ENCODE measurements at places on chromosomes 5 and 9. TPM values are rescaled to one million over a fixed set of nuclear protein-coding genes. Genes with fewer than 3 reads are reported as not detected.
A peak's percentile ranks its signal among the peaks of the same experiment; 100 is the strongest.

- no peak for DNase-seq
Measured at GRCh38 chr5:24183981-24184380, 460.8 kb downstream of the CDH10 start.

Gene EQTN
- total RNA-seq, result not detected

GRCh38 chr5:126477294-126478117 is 54.3 kb downstream of the GRAMD2B start:
- peak; percentile 71 for DNase-seq

DNA sequence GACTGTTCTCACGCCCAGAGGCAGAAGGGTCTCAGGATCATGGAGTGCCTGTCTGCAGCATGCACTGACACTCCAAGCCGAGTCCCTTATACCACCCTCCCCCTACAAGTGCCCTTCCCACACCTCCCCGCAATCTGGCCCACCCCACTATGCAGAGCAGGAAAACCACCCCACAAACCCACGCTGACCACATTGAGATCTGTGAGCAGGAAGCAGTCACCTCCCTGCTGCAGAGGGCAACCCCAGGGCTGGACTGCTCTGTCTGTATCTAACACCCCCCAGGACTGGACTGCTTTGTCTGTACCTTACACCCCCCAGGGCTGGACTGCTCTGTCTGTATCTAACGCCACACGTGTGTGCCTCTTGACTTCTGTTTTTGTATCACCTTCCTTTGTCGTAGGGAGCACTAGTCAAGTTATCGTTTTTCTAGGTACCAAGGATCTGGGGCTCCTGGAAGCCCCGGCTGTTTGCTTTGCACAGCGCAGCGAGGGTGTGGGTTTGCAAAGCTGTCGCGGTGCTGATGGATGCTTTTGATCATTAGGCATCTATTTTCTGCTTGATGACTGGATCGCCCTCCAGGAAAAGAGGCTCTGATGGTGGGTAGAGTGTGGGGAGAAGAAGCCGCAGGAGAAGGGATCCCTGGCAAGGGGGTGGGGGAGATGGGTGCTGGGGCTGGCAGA is 21.5 kb downstream of the OLFM1 start:
- DNase-seq, result no peak

Gene PHYHD1
- total RNA-seq, result 20.0 TPM

DNA sequence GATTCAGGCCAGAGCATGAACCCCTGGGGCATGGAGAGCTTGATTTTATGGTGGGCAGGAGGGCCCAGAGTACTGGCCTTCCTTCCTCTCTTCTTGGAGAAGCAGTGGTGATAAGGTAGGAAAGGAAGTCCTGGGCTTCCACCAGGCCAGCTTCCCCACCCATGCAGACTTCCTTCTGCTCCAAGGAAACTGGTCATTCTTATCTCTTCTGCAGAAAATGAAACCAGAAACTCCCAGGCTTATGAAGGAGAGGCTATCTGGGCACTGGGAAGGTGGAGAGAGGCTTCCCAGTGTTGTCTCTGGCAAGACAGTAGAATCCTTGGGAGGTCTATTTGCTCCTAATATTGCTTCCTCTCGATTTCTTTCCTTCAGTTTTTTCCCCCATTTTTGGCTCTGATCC is 110.5 kb upstream of the EQTN start:
- DNase-seq, result no peak

Gene PCDHGA6
- total RNA-seq, result 4.8 TPM

GRCh38 chr5:54516051-54516655 is 1.4 kb upstream of the SNX18 start:
- DNase-seq, result peak; percentile 61

DNA sequence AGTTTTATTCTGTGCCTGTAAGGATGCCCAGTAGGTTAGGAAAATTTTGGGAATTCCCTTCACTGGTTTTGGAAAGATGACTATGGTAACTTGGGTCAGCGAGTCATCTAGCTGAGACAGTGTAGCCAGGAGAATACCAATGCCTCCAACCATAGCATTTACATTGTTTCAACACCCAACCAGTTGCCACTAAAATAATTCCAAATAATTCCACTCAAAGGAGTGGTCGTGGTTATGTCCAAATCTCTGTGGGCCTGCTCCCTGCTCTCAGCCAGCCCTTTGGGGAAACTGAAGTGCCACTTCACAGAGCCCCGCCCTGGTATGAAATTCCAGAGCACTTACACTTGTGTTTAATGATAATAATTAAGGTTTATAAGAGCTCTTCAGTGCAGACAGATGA is 310.5 kb downstream of the PLK2 start:
- peak; percentile 55 for DNase-seq

Gene PCDHGA9
- 4.8 TPM for total RNA-seq

DNA sequence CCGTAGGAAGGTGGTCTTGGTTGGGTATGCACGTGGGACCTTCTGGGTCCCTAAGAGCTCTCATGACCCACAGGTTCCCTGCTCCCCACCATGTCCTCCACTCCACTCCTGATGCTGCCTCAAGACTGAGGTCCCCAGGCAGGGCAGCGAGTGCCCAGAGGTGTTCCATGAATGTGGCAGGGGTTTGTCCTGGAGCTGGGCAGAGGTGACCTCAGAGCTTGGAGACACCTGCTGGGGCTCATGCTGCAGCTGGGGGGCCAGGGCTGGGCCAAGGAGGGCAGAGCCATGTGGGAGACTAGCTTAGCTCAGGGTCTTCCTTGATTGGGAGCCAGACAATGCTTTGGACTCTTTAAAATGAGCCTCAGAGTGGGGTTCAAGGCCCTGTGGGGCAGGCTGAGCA is 74.0 kb upstream of the PITX1 start:
- DNase-seq, result no peak

GRCh38 chr9:124890179-124890578 is 28.2 kb downstream of the ARPC5L start:
- no peak for DNase-seq

GRCh38 chr9:97510797-97511654 is 9.6 kb downstream of the TMOD1 start:
- peak; percentile 79 for DNase-seq

DNA sequence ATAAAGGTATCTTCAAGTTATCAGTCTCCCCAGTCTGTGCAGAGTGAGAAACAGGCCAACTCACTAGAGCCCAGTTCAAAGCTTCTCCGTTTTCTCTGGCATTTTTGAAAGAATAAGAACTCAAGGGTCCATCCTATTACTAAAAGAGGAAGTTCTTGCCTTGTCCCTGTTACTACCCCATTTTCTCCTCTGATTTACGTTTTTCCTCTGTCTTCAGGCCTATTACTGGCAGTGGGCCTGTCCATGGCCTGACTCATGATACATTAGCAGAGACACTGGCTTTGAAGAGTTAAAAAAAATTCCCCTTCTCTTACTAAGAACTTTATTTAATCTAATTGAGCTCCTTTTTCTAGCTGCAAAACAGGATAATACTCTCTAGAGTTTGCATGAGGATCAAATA is 624.0 kb upstream of the KLF4 start:
- DNase-seq, result peak; percentile 26

Gene IRGM
- total RNA-seq, result not detected

- DNase-seq, result no peak
Measured at GRCh38 chr9:131633491-131634031, 88.2 kb downstream of the PRRT1B start.

Gene FRMD3
- 0.66 TPM for total RNA-seq

Gene UQCRQ
- total RNA-seq, result 113 TPM

GRCh38 chr9:26437056-26437711 is 455.4 kb downstream of the CAAP1 start:
- DNase-seq, result no peak

GRCh38 chr5:58241389-58241788 is 218.5 kb downstream of the PLK2 start:
- peak; percentile 37 for DNase-seq

GRCh38 chr9:91433180-91433579 is 9.5 kb upstream of the NFIL3 start:
- peak; percentile 96 for DNase-seq

GRCh38 chr5:37938076-37938852 is 98.4 kb upstream of the GDNF start:
- no peak for DNase-seq

GRCh38 chr9:68704814-68705530 is at the start of gene PIP5K1B:
PIP5K1B (plus strand) TSS chr9:68705240; CDS start chr9:68822615, 117,375 bp downstream.
- peak; percentile 61 for DNase-seq
